ENCODE measurements at places on chromosomes 12 and 14.
A peak's percentile ranks its signal among the peaks of the same experiment; 100 is the strongest.

- no peak for DNase-seq
Observed at GRCh38 chr14:101508948-101509729, 52.2 kb upstream of the DIO3 start.

GRCh38 chr12:13981990-13982389 is 588 bp upstream of the GRIN2B start:
- no peak for DNase-seq

DNA sequence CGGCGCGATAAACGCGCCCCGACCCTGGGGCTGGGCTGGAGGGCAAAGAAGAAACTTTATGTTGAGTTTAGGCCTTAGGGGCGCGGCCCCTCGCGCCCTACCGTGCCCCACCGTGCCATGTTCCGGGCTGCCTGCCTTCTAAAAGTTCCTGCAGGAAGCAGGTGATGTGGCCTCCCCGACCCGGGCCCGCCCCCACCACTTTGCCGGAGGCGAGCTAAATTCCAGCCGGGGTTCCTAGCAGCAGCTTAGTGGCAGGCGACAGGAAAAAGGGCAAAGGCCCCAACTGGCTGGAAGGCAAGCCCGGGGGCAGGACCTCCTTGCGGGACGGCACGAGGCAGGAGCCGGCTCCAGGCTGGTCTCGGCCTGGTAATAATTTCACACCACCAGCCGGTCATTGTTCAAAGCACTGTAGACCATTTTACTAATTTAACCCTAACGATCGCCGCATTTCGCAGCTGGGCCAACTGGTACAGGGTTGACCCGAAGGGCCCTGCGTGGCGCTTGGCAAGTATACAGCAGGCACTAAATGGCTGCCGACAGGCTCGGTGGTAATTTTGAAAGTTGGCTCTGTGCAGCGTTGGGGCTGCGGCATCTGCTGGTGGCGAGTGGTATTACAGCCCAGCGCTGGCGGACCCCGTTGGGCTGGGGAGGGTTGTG is 895 bp upstream of the CCDC88C start:
- peak; percentile 86 for DNase-seq

GRCh38 chr14:31110872-31111271 is 84.7 kb upstream of the STRN3 start:
- no peak for DNase-seq

- DNase-seq: peak; percentile 41
Observed at GRCh38 chr12:6788972-6789924, at the start of gene CD4. Gene CD4, plus strand, starts transcription at chr12:6789528. Its CDS starts 10,611 bp downstream, at chr12:6800139.

- DNase-seq: no peak
Observed at GRCh38 chr14:85878874-85879273, 348.9 kb downstream of the FLRT2 start.

- no peak for DNase-seq
Observed at GRCh38 chr14:24334431-24335291, at the start of gene ADCY4. Gene ADCY4, minus strand, starts transcription at chr14:24335071. Its CDS starts 419 bp downstream, at chr14:24334652.

- DNase-seq: no peak
Observed at GRCh38 chr12:96258104-96258961, 64.2 kb downstream of the ELK3 start.

- DNase-seq: no peak
Observed at GRCh38 chr12:67827820-67828383, 161.3 kb upstream of the IFNG-AS1 start.

- no peak for DNase-seq
Observed at GRCh38 chr14:48792376-48793024, 793.7 kb downstream of the RPS29 start.

GRCh38 chr12:45973526-45973925 is 16.8 kb downstream of the SCAF11 start:
- DNase-seq: no peak

DNA sequence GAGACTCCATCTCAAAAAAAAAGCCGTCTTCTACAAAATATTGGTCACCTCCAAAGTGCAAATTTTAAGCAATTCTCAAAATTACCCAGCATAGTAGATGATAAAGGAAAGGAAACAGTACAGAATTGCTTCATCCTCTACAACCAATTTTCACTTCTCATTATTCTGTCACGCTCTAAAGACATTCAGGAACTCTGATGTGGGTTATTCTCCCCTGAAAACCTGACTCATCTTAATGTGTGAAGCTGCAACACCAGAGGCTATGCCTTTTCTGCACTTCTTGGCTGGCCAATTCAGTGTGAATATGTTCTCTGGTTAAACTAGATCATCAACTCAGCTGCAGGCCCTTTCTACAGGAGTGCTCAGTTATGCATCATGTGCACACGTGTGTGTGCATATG is 11.0 kb downstream of the PTGER2 start:
- no peak for DNase-seq

DNA sequence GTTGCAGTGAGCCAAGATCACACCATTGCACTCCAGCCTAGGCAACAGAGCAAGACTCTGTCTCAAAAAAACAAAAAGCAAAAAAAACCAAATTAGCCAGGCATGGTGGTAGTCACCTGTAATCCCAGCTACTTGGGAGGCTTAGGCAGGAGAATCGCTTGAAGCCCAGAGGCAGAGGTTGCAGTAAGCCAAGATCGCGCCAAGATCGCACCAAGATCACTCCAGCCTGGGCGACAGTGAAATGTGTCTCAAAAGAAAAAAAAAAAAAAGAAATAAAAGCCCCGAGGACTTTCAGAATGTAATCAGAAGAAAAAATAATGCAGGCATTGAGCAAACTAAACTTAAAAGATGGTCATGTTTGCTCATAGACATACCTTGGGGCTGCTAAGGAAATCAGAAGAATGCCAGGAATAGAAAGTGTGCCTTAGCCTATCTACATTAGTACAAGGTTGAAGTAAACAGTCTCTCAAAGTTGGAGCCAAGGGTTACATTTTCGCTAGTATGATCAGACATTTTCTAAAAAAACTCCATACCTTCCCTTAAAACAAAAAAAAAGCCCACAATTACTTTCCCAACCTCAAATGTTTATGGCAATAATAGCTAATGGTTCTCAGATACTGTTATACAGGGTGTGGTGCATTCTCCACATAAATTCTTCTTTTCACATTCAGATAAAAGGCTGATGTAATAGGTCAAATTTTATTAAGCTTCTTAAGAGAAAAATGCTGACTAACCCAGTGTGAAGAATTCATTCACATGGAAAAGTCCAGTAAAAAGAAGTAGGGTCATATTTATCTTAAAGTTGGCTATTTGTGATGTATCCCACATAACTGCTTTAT is 15.8 kb downstream of the DTD2 start:
- no peak for DNase-seq

DNA sequence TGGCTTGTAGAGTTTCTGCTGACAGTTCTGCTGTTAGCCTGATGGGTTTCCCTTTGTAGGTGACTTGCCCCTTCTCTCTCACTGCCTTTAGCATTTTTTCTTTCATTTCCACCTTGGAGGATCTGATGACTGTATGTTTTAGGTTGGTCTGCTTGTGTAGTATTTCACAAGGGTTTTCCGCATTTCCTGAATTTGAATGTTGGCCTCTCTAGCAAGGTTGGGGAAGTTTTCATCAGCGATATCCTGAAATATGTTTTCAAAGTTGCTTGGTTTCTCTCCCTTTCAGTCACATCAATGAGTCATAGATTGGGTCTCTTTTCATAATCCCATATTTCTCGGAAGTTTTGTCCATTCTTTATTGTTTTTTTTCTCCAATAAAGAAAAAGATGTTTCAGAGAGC is 11.4 kb downstream of the NOPCHAP1 start:
- DNase-seq: no peak

- no peak for DNase-seq
Observed at GRCh38 chr14:39015360-39015961, 87.6 kb downstream of the SEC23A start.

- no peak for DNase-seq
Observed at GRCh38 chr12:6960593-6961277, 9.6 kb downstream of the PTPN6 start.

- no peak for DNase-seq
Observed at GRCh38 chr12:108821407-108822397, 35.7 kb downstream of the SSH1 start.

- no peak for DNase-seq
Observed at GRCh38 chr12:124920353-124920935, 6.0 kb upstream of the UBC start.

GRCh38 chr12:58443273-58443980 is 476.9 kb downstream of the LRIG3 start:
- peak; percentile 5 for DNase-seq

DNA sequence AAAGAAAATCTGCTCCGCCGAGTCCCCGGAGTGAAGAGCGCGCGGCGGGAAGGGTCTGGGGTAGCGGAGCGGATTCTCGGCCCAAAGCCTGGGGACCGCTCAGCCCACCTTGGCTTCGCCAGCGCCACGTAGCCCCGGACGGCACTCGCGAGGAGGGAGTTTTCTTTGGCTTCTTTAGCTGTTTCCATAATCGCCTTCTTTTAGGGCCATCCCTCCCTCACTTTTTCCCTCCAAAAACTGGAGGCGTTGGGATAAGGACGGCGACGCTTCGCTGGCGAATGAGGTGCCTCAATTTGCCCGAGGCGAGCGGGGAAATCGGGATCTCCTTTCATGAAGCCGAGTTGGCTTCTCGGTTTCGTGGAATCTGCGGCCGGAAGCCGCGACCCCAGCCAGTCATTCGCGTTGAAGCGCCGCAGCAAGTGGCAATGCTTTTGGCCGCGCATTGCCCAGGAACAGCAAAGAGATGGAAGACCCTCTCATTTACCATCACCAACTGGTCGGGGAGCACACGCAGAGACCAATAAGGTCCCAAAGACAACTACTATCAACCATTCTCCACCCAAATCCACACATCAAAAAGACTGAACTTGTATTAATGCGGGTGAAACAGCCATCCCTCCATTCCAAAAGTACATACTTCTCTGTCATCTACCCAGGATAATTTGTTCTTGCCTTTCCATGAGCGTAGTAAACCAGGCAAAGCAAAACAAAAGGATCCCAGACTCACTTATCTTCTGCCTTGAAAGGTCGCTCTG is 8.4 kb upstream of the SIX1 start:
- DNase-seq: no peak

DNA sequence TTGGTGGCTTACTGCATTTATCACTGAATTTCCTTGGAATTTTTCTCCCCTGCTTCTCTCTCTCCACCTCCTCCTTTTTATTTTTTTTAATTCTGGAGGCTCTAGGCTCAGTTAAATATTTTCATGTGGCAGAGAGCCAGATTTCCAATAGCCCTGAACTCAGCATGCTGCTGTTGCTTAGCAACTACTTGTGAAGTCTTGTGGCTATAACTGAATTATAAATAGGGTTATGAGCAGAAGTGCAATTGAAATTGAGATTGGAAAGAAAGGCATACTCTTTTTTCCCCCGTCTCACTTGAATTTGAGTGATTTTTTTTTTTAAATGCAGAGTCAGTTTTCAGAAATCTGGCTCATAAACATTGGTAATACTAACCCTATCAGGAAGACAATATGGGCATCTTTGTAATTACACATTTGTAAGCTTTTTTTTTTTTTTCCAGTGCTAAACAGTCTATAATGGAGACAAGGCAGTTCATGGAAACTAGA is 38.3 kb downstream of the ATF7IP start:
- DNase-seq: no peak

- no peak for DNase-seq
Observed at GRCh38 chr12:49334226-49334625, 2.8 kb downstream of the C1QL4 start.

DNA sequence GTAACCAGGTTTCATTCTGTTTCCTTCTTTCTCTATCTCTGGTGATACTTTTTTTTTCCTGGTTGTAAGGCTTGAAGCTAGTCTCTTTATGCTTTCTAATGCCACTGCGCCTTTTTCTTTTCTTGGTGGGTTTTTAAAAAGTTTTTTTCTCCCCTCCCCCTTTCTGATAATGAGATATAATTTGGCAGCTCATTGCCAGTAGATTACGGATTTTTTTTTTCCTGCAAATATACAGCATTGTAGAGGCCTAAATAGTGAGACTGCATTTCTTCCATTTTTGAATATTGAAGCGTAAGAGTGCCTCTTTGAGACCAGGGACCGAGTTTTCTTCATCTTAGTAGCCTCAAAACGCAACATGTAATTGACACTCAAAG is 1.1 kb downstream of the PAPOLA start:
- no peak for DNase-seq

- DNase-seq: no peak
Observed at GRCh38 chr12:122003651-122004611, 17.8 kb upstream of the BCL7A start.

GRCh38 chr14:64549791-64550620 is at the start of gene PPP1R36:
Gene PPP1R36, plus strand, starts transcription at chr14:64549961. Its CDS starts 37 bp downstream, at chr14:64549998.
- peak; percentile 42 for DNase-seq

DNA sequence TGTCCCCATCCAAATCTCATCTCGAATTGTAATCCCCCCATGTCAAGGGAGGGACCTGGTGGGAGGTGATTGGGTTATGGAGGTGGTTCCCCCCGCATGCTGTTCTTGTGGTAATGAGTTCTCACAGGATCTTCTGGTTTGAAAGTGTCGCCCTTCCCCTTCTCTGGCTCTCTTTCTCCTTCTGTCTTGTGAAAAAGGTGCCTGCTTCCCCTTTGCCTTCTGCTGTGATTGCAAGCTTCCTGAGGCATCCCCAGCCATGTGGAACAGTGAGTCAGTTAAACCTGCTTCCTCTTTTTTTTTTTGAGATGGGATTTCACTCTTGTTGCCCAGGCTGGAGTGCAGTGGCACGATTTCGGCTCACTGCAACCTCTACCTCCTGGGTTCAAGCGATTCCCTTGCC is 104.0 kb downstream of the CCDC91 start:
- DNase-seq: no peak

GRCh38 chr12:16833376-16834015 is 227.5 kb upstream of the LMO3 start:
- DNase-seq: no peak

DNA sequence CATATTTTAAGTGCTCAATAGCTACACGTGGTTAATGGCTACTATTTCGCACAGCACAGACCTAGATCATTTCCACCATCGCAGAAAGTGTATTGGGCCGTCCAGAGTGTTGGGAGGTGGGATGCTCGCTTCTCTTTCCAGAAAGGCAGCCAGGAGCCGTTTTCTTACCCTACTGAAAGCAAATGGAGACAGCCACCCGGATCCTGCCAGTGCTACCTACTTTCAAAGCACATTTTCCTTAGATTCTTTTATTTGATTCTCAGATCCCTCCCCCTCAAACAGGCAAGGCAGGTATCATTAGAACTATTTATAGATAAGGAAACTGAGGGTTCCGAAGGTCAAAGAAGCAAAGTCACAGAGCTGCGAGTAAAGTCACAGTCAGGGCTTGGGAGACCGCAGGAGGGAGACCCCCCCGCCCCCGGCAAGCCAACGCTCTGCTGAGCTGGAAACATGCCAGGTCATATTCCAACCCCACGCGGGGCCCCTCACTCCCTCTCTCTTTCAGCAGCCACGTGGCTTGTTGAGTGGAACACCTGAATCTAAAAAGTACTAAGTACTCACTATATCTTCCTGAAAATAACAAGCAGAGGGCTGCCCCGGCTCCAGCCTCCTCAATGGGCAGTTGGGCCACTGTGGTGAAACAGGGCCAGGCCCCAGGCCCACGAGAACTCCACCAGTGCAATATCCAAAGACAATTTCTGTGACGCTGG is 36.2 kb downstream of the PRIMA1 start:
- no peak for DNase-seq

- DNase-seq: no peak
Observed at GRCh38 chr14:102620413-102620812, 28.0 kb downstream of the RCOR1 start.
